MCF 10A (cell line): ENCODE measurements at places on chromosomes 7 and 10. TPM values are rescaled to one million over a fixed set of nuclear protein-coding genes. Genes with fewer than 3 reads are reported as not detected.

- DNase-seq: no peak
Observed at GRCh38 chr10:22344781-22345300, 455 bp upstream of the SPAG6 start.

Gene ZFYVE27
- total RNA-seq: 25.7 and 28.7 TPM in 2 replicates

Gene HUS1
- 39.9 and 42.8 TPM in 2 replicates for total RNA-seq

DNA sequence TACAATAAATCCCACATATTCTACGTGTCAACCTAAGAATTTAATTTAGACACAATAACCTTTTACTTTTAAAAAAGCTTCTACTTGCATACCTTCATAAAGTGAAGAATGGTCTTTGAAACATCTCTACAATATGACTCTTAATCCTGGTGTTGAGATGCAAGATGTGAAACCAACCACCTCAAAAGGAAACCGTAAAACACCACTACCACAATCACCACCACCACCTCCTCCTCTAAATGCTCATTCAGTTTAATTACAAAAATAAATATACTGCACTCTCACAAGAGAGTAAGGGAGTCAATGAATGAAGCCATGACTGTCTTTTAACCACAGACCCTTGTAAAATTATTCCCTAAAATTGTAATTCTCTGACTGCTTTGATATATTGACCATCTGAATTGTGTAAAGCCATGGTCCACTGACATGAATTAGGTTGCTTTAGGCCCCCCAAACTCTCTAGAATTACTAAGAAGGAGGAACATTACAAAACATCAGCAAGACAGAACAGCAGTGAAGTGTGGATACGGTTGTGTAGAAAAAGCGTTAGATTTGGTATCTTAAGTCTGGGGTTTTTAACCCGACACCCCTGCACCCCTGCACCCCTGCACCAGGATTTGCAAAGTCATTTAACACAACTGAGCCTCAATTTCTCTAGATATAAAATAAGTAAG is 171.4 kb downstream of the SFMBT2 start:
- DNase-seq: no peak

Gene LIPM
- not detected in 2 replicates for total RNA-seq

DNA sequence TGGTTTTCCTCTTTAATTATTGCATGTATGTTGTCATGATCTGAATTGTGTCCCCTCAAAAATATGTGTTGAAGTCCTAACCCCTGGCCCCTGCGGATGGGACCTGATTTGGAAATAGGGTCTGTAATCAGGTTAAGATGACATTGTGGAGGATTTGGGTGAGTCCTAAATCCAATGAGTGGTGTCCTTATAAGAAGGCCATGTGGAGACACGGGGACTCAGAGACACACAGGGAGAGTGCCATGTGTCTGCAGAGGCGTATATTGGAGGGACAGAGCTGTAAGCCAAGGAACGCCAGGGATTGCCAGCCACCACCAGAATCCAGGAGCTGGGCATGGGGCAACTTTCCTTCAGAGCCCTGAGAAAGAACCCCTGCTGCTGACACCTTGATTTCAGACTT is 171.9 kb downstream of the CREB5 start:
- no peak for DNase-seq

DNA sequence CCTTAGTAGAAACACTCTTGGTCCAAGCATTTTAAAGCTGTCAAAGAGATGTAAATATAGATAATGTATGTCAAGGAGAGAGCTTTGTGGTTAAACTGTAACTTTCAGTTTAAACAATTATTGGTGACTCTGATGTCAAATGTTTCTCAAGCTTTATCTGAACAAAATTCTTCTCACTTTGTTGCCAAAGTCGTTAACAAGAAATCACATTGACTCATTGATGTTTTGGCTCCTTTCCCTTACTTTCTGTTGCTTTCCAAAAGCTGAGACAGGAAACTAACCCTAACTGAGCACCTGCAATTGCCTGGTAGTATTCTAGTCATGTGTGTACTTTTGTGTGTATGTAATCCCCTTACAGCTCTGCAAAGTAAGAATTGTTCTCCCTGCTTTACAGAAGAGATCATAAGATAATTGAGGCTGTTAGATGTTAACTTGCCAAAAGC is 108.5 kb downstream of the CFTR start:
- DNase-seq: peak; percentile 5

Gene MLXIPL
- total RNA-seq: 1.5 TPM in 1 of 2 replicates, not detected in the other

Gene NKX2-3
- not detected in 2 replicates for total RNA-seq

Gene OR2A5
- not detected in 2 replicates for total RNA-seq

Gene PLEKHS1
- total RNA-seq: not detected in 2 replicates

Gene LRRN3
- not detected in 2 replicates for total RNA-seq

DNA sequence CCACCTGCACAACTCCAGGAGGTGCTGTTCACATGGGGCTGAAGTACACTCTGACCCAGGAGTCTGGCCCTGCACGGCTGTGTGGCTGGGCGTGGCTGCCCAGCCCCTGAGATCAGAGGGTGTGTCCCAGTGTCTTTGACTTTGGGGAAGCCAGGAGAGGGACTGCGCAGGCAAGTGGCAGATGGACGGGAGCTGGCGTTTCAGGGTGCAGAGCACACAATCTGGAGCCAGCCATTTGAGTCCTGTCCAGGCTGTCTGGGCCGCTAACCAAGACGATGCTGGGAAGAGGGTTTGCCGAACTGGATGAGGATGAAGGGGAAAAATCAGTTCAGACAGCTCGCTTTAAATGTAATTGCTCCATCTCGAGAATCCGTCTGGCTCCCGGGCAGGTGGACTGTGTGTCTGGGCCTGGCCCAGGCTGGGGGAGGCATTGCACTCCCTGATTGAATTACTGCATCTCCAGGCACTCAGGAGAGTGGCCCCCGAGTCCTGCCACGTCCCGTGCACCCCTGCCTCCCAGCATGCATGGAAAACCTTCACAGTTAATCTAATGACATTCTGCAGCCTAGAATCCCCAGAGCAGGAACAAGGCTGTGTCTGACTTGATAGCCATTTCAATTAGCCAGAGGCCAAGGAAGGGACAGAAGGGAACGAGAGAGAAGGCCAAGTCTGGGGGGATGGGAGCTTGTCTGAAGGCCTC is 120.8 kb upstream of the NANOS1 start:
- no peak for DNase-seq

DNA sequence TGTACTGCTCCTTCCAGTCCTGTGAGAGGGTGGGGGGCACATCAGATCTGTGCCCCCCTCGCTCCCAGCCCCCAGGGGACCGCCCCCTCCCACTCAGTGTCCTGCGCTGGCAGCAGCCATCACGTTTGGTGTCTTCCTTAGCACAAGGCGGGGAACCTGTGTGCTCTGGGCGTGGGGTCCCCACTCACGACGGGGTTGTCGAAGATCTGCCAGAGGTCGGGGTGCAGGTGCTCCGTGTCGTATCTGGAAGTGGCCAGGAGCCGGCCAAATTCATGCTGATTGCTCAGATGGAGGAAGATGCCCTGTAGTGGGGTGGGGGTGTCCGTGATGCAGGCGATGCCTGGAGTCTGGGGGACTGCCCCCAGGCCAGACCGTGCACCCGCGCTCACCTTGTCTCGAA is 7.2 kb downstream of the PLOD3 start:
- no peak for DNase-seq

GRCh38 chr10:88395677-88396076 is 187.4 kb downstream of the RNLS start:
- peak; percentile 26 for DNase-seq

Gene MSS51
- total RNA-seq: 1.8 and 2.4 TPM in 2 replicates

DNA sequence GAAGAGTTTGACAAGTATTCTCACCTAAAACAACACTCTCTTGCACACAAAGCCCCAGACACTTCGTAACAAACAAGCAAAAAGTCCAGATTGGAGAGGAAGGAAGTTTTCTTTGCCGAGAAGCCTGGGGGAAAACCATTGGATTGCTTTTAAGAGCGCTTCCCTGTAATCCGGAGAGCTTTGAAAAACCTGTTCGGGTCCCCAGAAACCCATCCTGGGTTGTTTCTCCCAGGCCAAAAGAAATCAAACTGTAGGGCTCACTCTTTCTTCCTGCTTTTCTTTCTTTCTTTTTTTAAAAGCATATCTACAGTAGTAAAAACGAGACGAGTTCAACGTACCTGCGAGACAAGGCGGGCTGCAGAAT is 655 bp downstream of the SP8 start:
- peak; percentile 26 for DNase-seq
